ENCODE measurements at places on chromosomes 12 and 14.
A peak's percentile ranks its signal among the peaks of the same experiment; 100 is the strongest.

- no peaks in the 10 kb centered on the region for H3K36me3 ChIP-seq
- no peak overlapping the region for H3K4me3 ChIP-seq
- no peak for DNase-seq
- no peak overlapping the region for H3K27ac ChIP-seq
- H3K4me1 ChIP-seq: no peaks in the 10 kb centered on the region
These were observed 233.0 kb downstream of the SSPN start for GRCh38 chr12:26428420-26428819.

DNA sequence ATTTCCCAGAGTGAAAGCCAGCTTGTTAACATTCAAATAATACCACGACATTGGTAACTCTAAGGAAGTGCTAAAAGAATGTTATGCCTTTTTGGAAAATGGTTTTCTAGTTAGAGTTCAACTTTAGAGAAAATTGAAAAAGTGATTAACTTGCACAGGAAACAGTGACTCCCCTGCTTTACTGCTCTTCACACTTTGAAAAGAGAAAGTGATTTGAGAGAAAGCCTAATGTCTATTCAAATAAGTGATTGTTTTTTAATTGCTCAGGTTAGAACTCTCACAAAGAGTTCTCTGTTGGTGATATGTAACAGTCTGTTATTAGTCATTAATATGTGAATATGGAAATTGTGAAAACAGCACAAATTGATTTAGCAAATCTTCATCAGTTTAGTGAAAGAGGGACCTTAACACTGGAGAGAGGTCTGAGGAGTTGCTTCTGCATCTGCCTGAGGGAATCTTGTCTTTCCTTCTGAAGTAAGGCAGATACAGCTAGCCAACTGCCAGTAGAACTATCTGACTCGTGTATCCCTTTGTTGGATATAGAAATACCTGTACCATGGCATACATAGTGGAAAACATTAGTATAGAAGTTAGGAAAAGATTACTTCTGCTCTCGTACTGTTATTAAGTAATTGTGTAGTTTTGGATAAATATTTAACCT is 25.5 kb downstream of the ATF7IP start:
- H3K27ac ChIP-seq: no peak overlapping the region
- H3K36me3 ChIP-seq: no peaks in the 10 kb centered on the region
- no peaks in the 10 kb centered on the region for H3K27me3 ChIP-seq
- DNase-seq: no peak
- H3K4me3 ChIP-seq: no peak overlapping the region
- H3K4me1 ChIP-seq: no peaks in the 10 kb centered on the region

GRCh38 chr14:103138301-103139131 is 15.3 kb downstream of the TNFAIP2 start:
- no peak overlapping the region for H3K27ac ChIP-seq
- H3K4me1 ChIP-seq: peaks cover 6% of the 10 kb centered on the region
- no peak overlapping the region for H3K4me3 ChIP-seq
- H3K27me3 ChIP-seq: peaks cover 11% of the 10 kb centered on the region

- no peak overlapping the region for H3K4me3 ChIP-seq
- no peaks in the 10 kb centered on the region for H3K4me1 ChIP-seq
- H3K36me3 ChIP-seq: no peaks in the 10 kb centered on the region
- H3K27me3 ChIP-seq: no peaks in the 10 kb centered on the region
- peak; percentile 72 for DNase-seq
These were observed 14.5 kb downstream of the OAS2 start for GRCh38 chr12:112992541-112993398.

- H3K4me3 ChIP-seq: no peak overlapping the region
- no peak overlapping the region for H3K27ac ChIP-seq
- H3K27me3 ChIP-seq: no peaks in the 10 kb centered on the region
- no peaks in the 10 kb centered on the region for H3K4me1 ChIP-seq
- H3K36me3 ChIP-seq: no peaks in the 10 kb centered on the region
- DNase-seq: peak; percentile 70
These were observed 396.1 kb downstream of the NRXN3 start for GRCh38 chr14:78566026-78566858.

DNA sequence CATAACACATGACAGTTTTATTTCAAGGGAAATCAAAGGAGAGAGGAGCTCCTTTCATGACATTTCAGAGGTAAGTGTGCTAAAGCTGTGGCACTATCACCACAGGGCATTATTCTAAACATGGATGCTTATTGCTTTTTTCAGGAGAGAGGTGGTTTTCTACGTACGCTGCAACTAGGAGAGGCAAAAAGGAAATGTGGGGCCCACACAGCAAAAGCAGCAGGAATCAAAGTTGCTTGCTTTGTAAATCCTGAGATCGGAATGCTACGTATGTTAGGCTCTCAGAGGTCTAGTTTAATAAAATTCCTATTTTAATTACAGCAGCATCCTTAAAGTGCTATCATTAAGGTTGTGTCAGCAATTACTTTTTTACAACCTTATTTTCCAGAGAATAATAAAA is 55.0 kb upstream of the GRIP1 start:
- no peak overlapping the region for H3K4me3 ChIP-seq
- H3K27me3 ChIP-seq: no peaks in the 10 kb centered on the region
- no peak overlapping the region for H3K27ac ChIP-seq
- DNase-seq: no peak
- H3K36me3 ChIP-seq: no peaks in the 10 kb centered on the region

All from colonic mucosa (tissue), 4 donors.